Neural crest cell (in vitro differentiated cells): ENCODE measurements at places on chromosomes 13 and 19.

GRCh38 chr13:64480672-64481071 lies 2749.5 kb downstream of the PCDH9 start:
- DNase-seq = no peak

DNA sequence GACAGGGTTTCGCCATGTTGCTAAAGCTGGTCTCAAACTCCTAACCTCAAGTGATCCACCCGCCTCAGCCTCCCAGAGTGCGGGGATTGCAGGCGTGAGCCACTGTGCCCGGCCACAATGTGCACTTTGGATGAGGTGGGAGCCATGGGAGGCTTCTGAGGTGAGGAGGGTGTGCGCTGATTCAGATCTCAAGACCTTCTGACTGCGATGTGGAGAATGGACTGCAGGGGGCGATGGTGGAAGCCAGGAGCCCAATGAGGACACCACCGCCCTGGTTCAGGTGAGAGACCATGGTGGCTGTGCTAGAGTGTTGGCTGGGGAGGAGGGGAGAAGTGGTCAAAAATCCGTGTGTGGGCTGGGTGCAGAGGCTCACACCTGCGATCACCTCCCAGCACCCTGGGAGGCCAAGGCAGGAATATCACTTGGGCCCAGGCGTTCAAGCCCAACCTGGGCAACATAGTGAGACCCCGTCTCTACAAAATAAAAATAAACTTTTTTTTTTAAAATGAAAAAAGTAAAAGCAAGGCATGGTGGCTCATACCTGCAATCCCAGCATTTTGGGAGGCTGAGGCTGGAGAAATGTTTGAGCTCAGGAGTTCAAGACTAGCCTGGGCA lies 5.6 kb downstream of the INAFM1 start:
- peak; percentile 57 for DNase-seq

DNA sequence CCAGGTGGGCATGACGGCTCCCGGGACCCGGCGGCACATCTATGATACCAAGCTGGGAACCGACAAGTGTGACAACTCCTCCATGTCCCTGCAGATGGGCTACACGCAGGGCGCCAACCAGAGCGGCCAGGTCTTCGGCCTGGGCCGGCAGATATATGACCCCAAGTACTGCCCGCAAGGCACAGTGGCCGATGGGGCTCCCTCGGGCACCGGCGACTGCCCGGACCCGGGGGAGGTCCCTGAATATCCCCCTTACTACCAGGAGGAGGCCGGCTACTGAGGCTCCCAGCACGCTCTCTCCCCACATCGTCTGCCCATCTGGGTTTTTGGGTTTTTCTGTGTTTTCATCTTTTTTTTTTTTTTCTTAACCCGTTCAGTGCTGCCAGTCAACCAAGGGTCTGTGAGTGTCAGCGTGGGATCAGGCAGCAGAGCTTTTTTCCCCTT lies 2.3 kb upstream of the ABCA7 start:
- no peak for DNase-seq

GRCh38 chr13:112900226-112900600 lies 68.8 kb upstream of the MCF2L start:
- DNase-seq = no peak

DNA sequence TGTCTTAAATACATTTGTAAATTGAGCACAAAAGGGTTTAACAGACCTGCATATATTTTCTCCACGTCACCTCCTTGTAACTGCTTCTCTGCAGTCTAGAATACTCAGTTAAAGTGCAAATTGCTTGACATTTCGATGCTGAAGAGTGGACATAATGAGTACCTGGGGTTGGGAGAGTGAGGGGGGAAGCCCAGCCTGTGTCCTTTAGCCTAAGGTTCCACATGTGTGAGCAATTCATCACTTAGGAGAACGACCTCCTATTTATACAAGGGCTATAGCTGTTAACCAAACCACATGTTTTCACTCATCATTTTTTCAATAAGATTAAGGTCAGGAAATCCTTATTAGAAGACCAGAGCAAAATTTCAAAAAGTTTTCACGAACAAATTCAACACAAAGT lies 29.5 kb downstream of the PCDH9 start:
- DNase-seq = no peak

- DNase-seq = no peak
Measured at GRCh38 chr19:33688171-33688992, 66.6 kb downstream of the CHST8 start.

DNA sequence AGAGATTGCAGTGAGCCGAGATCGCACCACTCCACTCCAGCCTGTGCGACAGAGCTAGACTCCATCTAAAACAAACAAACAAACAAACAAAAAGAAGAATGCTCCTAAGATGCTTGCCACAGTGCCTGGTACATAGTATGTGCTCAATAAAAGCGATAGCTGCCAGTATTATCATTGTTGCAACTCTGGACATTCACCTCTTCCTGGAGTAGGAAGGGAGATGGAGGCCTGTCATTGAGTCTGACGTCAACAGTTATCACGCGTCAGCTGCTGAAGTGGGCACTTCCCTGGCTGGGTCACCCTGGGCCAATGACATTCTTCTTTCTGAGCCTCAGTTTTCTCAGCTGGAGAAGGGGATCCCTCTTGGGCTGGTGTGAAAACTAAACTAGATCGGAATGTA lies 4.2 kb upstream of the PLAUR start:
- no peak for DNase-seq

GRCh38 chr13:49569993-49570689 lies 15.2 kb downstream of the RCBTB1 start:
- no peak for DNase-seq

DNA sequence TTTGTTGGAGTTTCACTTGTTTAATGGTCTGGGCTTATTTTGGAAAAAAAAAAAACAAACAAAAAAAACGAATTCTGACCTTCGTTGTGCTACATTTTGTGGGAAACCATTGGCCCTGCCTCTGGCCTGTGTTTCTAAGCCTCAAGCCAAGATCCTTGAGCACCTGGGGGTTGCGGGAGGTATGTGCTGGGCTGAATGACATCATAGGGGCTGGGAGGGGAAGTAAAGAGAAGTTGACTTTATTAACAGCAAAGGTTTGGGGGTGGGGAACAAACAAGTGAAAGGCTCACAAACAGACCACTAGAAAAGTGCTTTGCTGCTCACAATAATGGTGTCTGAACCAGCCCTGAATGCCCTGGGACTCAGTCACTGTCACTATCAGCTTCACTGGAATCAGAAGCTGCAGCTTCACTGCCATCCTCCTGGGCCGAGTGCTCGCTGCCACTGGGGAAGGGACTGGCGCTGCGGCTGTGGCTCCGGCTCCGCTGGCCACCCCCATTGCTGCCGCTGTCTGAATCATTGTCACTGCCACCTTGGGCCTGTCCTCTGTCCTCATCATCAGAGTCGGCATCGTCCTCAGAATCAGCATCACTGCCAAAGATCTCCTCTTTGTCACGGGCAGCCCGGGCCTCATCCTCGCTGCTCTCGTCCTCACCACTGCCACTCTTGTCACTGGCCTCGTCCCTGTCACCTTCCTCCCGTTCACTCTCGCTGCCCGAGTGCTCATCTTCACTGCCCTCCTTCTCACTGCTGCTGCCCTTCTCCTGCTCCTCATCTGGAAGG lies 5.1 kb downstream of the PAF1 start:
- no peak for DNase-seq

DNA sequence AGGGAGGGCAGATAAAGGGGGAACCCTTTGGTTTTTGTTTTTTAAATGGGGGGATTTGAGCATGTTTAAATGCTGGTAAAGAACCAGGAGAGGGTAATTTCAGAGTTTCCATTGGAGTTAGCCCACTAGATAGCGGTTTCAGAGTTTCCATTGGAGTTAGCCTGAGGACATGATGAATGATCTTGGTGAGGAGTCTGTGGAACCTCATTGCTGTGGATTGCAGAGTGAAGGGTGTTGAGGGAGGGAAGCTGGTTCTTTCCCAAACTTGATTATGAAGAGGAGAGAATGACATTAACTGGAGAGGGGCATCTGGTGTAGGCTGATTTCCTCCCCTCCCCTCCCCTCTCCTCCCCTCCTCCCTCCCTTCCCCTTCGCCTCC lies 5.0 kb downstream of the WASF3 start:
- no peak for DNase-seq

- DNase-seq = no peak
Measured at GRCh38 chr13:34464011-34464410, 478.1 kb upstream of the NBEA start.

- no peak for DNase-seq
Measured at GRCh38 chr19:39916851-39917396, 17.5 kb downstream of the FCGBP start.

GRCh38 chr13:76020421-76020955 lies 384.4 kb downstream of the LMO7 start:
- DNase-seq = no peak

DNA sequence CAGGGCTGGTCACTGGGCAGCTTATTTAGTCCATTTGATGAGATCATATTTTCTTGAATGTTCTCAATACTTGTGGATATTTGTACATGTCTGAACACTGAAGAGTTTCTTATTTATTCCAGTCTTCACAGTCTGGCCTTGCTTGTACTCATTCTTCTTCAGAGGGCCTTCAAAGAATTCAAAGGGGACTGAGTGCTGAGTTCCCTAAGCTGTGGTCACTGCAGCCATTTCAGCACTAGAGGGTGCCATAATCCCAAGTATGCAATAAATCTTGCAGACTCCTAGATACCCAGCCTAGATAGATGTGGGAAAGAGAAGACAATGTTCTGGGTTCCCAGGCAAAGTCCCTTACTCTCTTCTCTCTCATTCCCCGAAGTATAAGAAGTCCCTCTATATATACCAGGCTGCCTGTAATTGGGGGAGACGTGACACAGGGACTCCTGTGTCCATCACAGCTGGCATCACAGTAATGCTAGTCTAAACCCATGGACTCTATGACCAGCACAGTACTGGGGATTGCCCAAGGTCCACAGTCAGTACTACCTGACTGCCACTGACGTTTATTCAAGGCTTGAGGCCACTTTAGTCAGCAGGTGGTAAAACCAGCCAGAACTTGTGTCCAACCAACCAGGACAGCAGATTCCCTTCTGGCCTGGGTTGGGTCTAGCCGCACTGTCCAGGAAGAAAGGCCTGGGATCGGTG lies 8.9 kb upstream of the VN1R1 start:
- no peak for DNase-seq

DNA sequence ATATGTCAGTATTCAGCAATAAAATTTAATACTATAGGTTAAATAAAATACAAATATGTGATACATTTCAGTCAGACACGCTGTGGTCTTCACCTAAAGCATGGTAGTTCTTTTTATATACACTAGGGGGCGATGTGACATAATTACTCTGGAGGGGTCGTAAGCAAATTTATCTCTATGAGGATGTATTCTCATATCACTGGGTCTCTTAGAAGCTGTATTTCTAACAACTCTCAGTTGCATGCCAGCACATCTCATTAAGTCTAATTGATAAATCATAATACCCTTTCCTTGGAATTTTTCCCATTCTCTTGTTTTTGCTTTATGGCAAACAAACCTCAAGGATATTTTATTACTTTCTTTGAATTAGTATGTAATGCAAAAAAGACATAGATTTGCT lies 3.9 kb upstream of the PCDH17 start:
- DNase-seq = no peak

DNA sequence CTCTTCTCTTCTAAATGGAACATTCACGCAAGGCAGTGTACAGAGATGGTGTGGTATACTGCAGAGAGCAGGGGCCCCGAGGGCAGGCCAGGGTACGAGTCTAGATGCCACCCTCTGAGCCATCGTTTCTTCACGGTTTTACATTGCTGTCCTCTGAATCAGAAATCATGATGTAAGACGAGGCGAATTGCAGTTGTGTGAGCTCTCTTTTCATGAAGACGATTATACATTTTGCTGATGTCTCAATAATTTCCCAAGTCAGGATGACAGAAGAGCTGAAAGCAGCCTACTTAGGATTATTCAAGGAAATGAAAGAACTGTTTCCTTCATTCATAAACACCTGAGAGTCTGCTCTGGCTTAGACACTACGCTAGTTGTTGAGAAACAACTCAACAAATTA lies 93.8 kb upstream of the RNF113B start:
- DNase-seq = no peak

DNA sequence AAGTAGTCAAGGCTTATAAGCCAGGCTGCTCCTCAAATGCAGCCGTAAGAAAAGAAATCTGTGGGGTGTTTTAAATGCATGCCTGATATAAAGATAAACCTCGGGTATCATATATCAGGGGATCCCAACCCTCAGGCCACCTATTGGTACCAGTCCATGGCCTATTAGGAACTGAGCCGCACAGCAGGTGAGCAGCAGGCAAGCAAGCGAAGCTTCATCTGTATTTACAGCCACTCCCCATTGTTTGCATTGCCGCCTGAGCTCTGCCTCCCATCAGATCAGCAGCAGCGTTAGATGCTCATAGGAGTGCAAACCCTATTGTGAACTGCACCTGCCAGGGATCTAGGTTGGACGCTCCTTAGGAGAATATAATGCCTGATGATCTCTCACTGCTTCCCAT lies 233.5 kb upstream of the SERP2 start:
- DNase-seq = no peak

- DNase-seq = no peak
Measured at GRCh38 chr13:44012910-44013757, 133.4 kb downstream of the LACC1 start.

GRCh38 chr13:102018716-102019115 lies 383.1 kb downstream of the FGF14 start:
- no peak for DNase-seq

DNA sequence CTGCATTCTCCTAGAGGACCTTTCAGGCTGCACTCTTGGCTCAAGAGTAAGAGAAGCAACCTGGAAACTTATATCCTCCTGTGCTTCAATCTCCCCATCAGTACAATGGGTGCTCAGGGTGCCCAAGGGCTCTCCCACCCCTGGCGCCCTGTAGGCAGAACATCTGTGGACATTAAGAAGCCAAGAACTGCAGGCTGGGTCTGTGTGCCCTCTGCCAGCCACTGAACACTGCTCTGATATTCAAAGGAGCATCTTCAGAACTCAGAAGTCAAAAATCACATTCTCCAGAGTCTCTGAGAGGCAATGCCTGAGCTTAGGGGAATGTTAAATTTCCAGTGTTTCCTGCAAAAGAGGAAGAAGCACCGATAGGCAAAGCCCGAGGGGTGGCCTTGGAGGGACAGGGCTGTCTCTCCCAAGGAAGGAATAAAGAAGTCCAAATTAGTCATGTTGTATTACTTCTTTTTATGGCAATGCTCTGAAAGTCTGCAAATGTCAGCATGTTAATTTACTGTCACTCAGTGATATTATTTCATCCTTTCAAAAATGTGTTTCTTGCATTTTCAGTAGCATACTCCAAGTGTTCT lies 88.1 kb downstream of the TSHZ3 start:
- no peak for DNase-seq

GRCh38 chr19:34507414-34508067 lies 26.0 kb downstream of the WTIP start:
- no peak for DNase-seq
